ENCODE measurements at places on chromosomes 5 and 9. TPM values are rescaled to one million over a fixed set of nuclear protein-coding genes. Genes with fewer than 3 reads are reported as not detected.

GRCh38 chr5:157477814-157478494 is 17.9 kb downstream of the NIPAL4 start:
- no peak for DNase-seq

DNA sequence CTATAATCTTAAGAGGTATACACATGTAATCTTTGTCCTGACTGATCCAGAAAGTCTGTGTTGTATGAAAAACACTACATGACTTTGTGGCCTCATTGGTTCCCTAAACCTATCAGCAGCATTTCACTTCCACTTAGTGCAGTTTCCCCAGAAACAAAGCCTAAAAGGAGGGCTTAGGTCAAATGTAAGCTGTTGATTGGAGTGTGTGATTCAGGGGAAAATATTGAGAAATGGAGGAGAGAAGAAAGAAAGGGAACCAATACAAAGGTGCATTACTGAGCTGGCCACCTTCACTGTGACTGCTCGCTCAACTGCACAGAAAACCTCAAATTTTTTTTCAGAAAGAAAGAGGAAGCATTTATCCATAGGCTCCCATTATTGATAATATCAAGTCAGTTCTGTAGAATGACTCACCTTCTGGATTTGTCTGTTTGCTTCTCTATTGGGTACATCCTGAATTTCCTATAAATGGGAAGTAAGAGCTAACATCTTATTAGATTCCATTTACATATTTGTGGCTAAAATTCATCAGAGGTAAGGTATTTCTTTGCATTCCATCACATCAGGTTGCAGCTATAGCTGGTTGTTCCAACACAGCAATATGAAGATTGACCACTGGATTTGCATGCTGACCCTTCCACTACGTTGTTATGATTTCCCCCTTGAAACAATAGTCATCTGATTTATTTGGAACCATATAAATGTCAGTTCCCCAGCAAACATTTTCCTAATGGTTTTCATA is 10.3 kb upstream of the FST start:
- peak; percentile 79 for DNase-seq

Gene SPATA31E1
- not detected for total RNA-seq

DNA sequence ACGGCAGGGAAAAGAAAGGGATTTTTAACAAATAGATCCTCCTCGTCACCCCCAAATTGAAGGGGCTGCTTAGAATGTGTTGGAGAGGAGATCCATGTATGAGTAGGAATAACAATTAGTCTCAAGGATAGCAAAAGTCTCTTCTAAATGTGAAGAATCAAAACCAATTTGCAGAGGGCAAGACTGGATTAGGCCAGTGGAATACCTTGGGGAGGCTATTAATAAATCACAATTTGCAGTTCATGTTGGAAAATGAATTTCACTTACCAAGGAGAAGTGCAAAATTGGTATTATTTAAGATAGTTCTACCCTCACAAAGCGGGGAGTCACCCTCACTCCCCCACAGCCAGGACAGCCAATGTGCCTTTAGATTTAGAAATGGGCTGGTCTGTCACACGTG is 299.8 kb upstream of the SLC30A5 start:
- DNase-seq = no peak

Gene CREBRF
- total RNA-seq = 10.0 TPM

DNA sequence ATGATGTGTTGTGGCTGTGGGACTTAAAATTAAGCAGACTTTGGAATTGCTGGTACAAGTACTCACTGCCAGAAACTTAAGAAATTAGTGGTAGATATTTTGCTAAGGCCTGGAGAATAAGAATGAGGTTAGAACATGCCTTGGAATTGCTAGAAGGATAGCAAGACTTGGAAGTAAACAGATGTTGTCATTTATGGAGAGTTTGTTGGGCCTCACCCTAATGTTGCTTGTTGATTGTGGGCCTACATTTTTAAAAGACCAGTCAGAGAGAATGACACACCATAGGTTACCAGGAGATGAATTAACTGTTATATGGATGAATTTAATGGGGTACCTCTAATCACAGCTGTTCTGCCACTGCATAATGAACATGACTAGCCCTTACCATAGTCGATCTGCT is 120.1 kb upstream of the GAS1 start:
- DNase-seq = no peak

GRCh38 chr9:93118863-93119702 is 15.0 kb downstream of the NINJ1 start:
- no peak for DNase-seq

Gene SLC46A2
- not detected for total RNA-seq

Gene ZNF618
- 29.6 TPM for total RNA-seq

GRCh38 chr9:94101162-94101853 is 17.0 kb downstream of the PTPDC1 start:
- DNase-seq = no peak

Gene AJM1
- total RNA-seq = 4.2 TPM

DNA sequence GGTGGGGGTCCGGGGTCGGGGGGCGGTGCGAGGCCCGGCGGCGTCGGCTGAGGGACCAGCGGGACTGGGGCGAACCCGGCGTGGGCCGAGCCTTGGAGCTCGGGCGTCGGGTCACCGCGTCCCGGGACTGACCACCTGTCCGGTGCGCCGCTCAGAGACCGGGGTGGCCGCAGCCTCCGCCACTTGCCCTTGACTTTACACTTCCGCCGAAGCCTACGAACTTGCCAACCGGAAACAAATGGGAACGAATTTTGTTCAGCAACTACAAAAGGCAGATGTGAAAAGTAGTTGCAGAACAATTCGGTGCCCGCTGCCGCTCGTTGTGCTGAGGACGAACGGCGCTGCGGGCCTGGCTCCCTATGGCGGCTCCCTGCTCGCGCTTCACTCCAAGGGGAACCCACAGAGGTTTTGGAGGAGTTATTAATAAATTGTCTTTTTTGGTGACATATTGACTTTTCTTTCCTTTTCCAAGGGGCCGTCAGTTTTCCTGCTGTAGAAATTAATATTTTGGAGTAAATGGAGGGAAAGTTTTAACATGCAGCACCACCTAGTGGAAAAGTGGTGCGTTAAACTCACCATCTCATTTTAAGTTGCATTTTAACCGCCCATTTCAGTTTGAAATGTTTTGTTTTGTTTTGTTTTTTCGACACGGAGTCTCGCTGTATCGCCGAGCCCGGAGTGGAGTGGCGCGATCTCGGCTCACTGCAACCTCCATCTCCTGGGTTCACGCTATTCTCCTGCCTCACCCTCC is 490 bp downstream of the PCBD2 start:
- peak; percentile 39 for DNase-seq

GRCh38 chr5:10866913-10867312 is 105.9 kb upstream of the DAP start:
- DNase-seq = no peak

- no peak for DNase-seq
Measured at GRCh38 chr5:175230299-175230698, 213.7 kb downstream of the DRD1 start.

Gene PTGER4
- 8.6 TPM for total RNA-seq

Gene SPINK6
- not detected for total RNA-seq

Gene SKP1
- total RNA-seq = 399 TPM

GRCh38 chr9:136820971-136821825 is 13.4 kb downstream of the RABL6 start:
- peak; percentile 30 for DNase-seq

Gene SPATA31C1
- not detected for total RNA-seq

Gene NSUN2
- 78.8 TPM for total RNA-seq

GRCh38 chr5:56409331-56410190 is 176.4 kb upstream of the ANKRD55 start:
- DNase-seq = peak; percentile 94

DNA sequence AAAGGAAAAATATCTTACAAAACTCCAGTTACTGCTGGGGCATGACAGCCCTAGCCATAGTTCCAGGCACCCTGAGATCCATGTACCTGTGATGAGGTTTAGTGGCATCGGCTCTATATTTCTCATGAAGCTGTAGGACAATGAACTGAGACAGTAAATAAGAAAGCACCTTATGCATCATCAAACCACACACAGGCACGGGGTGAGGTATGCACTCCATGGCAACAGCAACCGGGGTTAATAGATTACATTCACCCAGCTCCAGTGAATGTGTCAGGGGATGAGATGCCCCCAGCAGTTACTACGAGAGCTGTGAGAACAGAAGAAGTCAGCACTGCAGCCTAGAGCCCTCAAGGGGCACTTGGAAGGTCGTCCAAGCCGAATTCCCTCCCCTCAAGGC is 162.0 kb upstream of the S1PR3 start:
- DNase-seq = peak; percentile 64

DNA sequence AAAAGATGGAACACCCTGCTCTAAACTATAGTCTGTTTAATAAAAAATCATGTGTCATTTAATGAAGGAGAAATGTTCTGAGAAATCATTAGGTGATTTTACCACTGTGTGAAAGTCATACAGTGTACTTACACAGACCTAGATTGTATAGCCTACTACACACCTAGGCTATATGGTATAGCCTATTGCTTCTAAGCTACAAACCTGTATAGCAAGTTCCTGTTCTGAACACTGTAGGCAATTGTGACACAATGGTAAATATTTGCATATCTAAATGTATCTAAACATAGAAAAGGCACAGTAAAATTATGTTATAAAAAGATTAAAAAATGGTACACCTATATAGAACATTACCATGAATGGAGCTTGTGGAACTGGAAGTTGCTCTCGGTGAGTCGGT is 40.6 kb downstream of the EFNA5 start:
- DNase-seq = no peak

DNA sequence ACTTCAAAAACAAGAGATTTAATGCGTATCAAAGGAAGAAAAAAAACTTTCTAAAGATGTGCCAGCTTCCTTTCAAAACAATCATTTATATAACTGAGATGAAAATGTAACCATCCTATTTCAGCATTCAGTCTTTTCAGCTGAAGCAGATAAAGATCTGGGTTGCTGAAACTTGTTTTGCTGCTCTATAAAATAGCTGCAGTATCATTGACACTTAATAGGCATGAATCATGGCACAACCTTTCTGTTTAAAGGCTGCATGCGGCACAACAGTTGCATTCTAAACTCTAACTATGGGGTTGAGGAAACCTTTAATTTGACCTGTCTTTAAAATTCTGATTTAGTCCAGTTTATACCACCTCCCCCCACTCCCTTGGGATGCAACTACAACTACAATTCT is 196.7 kb downstream of the MPDZ start:
- DNase-seq = no peak

Gene ENTPD2
- 0.55 TPM for total RNA-seq

DNA sequence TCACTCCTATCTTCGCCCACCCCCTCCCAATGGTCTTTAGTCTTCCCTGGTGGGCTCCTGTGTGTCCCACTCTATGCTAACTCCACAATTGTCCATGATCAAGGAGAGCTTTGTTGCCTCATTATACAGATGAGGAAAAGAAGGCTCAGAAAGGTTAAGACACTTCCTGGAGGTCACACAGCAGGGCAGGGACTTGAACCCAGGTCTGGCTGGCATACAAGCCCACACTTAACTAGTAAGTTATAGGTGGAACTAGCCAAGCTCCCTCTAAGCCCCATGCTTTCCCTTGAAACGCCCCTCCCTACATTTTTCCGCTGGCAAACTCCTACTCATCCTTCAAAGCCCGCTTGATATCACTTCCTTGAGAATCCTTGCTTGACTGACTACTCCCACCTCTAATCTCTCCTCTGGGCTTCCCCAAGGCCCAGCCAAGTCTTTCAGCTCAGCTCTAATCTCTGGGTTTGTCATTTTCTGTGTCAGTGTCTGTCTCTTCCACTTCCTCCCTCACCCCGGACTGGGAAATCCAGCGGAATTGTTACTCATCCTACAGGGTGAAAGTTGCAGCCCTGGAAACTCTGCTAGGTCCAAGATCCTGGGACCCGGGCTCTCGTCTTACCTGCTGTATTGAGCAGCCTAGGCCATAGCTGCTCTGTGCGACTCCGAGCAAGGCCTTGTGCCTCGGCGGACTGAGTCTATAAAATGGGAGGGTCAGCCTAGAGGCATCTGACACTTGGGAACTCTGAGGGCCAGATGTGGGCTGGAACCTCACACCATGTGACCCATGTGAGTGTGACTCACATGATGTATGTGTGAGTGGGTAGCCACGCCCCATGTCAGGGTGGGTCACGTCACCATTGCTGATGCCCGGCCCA is 144.5 kb downstream of the GAPVD1 start:
- DNase-seq = no peak

- DNase-seq = no peak
Measured at GRCh38 chr9:121207371-121207940, 5.8 kb upstream of the RAB14 start.

Gene PCSK5
- 11.5 TPM for total RNA-seq

DNA sequence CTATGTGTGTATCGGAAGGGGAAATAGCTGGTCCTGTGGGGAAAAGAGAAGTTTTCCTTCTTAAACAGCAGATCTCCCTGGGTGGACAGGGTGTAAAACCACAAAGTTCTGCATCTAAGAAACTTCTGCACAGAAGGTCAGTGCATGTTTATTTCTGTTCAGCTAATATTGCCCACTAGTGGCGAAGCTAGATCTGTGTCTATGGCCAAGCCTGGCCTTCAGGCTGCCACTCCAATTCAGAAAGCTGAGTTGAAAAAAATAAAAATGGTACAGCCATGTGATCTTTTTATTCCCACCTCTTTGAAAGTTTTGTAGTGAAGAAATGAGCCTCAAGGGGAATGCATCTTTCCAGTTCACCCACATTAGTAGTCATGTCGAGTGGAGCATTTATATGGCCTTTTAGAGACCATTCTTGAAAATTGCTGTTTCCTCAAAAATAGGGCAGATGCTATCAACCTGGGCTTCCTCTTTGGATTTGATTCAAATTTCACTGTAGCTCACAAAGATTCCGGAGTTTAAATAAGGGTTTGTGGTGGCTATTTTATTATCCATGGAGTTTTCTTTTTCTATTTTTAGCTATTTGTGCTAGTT is 488.0 kb downstream of the PRELID2 start:
- DNase-seq = peak; percentile 41

GRCh38 chr5:170885809-170886208 is 24.0 kb downstream of the RANBP17 start:
- no peak for DNase-seq

DNA sequence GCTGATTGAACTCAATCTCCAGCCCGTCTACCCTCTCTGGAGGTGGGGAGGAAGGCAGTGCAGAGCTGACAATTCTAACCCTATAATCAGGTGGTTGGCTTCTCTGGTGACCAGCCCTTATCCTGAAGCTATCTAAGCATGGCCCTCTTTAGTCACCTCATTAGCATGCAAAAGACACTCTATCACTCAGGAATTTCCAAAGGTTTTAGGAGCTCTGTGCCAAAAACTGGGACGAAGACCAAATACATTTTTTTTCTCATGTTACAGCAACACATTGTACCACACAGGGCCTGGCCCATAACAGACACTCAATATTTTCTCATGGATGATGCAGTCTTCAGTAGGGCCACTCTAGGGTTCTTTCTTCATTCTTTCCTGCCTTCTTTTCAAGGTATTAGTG is 118.8 kb upstream of the VLDLR start:
- DNase-seq = peak; percentile 54

DNA sequence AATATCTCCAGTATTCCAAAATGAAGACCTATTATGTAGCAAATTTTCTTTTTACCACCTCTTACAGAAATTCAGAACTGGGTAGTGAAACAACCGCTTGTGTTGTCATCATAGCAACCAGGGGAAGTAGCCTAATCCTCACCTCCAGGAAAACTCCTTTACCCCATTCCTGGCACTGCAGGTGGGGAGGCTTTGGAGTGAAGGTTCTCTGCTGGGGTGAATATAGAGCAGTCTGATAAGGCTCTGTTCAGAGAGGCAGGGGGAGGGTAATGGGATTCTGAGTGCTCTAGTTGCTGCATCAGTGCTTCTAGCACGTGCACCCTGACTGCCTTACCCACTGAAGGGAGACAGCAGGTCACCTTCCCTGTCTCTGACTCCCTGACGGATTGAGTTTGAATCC is 116.2 kb downstream of the MAN2A1 start:
- no peak for DNase-seq

- peak; percentile 64 for DNase-seq
Measured at GRCh38 chr5:21121213-21121612, 1133.2 kb upstream of the CDH18 start.

GRCh38 chr5:180628827-180629750 is 20.3 kb downstream of the FLT4 start:
- no peak for DNase-seq

Gene F12
- total RNA-seq = 3.0 TPM
